ENCODE measurements at places on chromosomes 5 and 9. TPM values are rescaled to one million over a fixed set of nuclear protein-coding genes. Genes with fewer than 3 reads are reported as not detected.
A peak's percentile ranks its signal among the peaks of the same experiment; 100 is the strongest.

GRCh38 chr5:75071100-75071499 is 18.7 kb upstream of the GCNT4 start:
- H3K36me3 ChIP-seq: no peaks in the 10 kb centered on the region
- H3K4me3 ChIP-seq: no peak overlapping the region
- no peaks in the 10 kb centered on the region for H3K27me3 ChIP-seq

GRCh38 chr9:102072059-102072764 is 333.8 kb upstream of the GRIN3A start:
- no peaks in the 10 kb centered on the region for H3K36me3 ChIP-seq
- no peaks in the 10 kb centered on the region for H3K4me1 ChIP-seq
- no peak overlapping the region for H3K4me3 ChIP-seq

GRCh38 chr9:14203356-14204056 is 110.4 kb downstream of the NFIB start:
- no peaks in the 10 kb centered on the region for H3K36me3 ChIP-seq
- H3K27me3 ChIP-seq: no peaks in the 10 kb centered on the region
- H3K4me3 ChIP-seq: peak overlapping the region; percentile 40
- peaks cover 59% of the 10 kb centered on the region for H3K4me1 ChIP-seq

GRCh38 chr9:1025131-1025530 is 25.0 kb upstream of the DMRT2 start:
- DNase-seq: no peak
- H3K4me1 ChIP-seq: no peaks in the 10 kb centered on the region
- no peak overlapping the region for H3K4me3 ChIP-seq
- H3K27ac ChIP-seq: no peak overlapping the region

DNA sequence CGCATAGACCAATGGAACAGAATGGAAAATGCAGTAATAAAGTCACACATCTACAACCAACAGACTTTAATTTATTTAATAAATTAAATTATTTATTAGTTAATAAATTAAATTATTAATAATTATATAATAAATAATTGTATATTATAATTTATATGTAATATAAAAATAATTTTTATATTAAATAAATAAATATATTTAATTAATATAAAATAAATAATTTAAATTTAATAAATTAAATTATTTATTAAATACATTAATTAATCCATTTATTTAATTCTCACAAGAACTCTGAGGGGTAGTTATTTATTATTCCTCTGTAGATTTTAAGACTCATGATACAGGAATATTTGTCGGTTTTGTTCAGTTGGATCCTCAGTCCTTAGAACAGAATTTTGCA is 176.1 kb upstream of the ADAMTS19 start:
- no peak overlapping the region for H3K4me3 ChIP-seq
- DNase-seq: no peak
- no peaks in the 10 kb centered on the region for H3K27me3 ChIP-seq
- H3K36me3 ChIP-seq: no peaks in the 10 kb centered on the region
- H3K4me1 ChIP-seq: no peaks in the 10 kb centered on the region

DNA sequence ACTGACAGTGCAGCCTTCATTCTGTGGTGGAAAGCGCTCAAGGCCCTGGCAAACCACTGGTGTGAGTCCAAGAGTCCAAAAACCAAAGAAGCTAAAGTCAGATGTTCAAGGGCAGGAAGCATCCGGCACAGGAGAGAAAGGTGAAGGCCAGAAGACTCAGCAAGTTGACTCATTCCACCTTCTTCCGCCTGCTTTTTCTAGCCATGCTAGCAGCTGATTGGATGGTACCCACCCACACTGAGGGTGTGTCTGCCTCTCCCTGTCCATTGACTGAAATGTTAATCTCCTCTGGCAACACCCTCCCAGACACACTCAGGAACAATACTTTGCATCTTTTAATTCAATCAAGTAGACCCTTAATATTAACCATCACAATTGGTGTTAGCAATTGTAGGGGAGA is 296.1 kb downstream of the NDUFS4 start:
- DNase-seq: no peak
- H3K4me3 ChIP-seq: no peak overlapping the region
- H3K4me1 ChIP-seq: no peaks in the 10 kb centered on the region
- no peak overlapping the region for H3K27ac ChIP-seq
- H3K27me3 ChIP-seq: no peaks in the 10 kb centered on the region

The NOP16 gene
- polyA plus RNA-seq: 90.4 TPM

DNA sequence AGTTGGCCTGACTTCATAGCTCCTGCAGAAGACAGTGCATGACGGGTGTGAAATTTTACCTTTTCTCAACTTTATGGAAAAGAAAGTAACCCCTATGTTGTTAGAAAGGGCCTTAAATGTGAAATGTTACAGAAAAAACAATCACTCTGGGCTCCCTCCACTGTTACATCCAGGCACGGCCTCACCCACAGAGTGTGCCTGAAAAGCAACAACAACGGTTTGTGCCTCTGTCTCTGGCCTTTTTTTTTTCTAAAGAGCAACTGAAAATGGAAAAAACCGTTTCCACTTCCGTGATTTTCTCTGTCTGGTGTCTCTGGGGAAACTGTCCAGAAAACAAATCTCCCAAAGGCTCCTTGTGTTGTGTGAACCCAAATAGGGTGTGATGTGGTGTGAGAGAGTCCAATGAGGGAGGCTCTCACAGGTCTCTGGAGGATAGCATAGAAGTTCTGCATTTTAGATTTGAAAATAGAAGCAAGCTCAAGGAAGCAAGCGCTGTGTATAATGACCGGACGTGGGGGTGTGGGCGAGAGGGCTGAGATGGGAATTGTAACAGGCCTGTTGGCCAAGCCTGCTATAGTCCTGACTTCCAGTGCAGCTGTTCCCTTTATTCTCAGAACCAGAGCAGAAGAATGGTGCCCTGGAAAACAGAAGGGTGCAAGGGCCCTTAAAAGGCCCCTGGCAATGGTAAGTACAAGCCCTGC is 221.8 kb upstream of the TUT7 start:
- no peak overlapping the region for H3K4me3 ChIP-seq
- DNase-seq: peak; percentile 66
- no peak overlapping the region for H3K27ac ChIP-seq
- H3K36me3 ChIP-seq: no peaks in the 10 kb centered on the region
- H3K4me1 ChIP-seq: no peaks in the 10 kb centered on the region
- no peaks in the 10 kb centered on the region for H3K27me3 ChIP-seq

The ARID3C gene
- not detected for polyA plus RNA-seq

- H3K27me3 ChIP-seq: peaks cover 10% of the 10 kb centered on the region
- no peak overlapping the region for H3K27ac ChIP-seq
- no peaks in the 10 kb centered on the region for H3K4me1 ChIP-seq
- H3K4me3 ChIP-seq: no peak overlapping the region
- H3K36me3 ChIP-seq: no peaks in the 10 kb centered on the region
- DNase-seq: no peak
These were observed 94.4 kb downstream of the VAV2 start for GRCh38 chr9:133897675-133898074.

GRCh38 chr9:75365196-75365595 is 276.9 kb downstream of the OSTF1 start:
- no peaks in the 10 kb centered on the region for H3K36me3 ChIP-seq
- H3K27ac ChIP-seq: no peak overlapping the region
- no peaks in the 10 kb centered on the region for H3K27me3 ChIP-seq
- H3K4me3 ChIP-seq: no peak overlapping the region
- DNase-seq: no peak
- no peaks in the 10 kb centered on the region for H3K4me1 ChIP-seq

The FIBCD1 gene
- not detected for polyA plus RNA-seq

- H3K4me1 ChIP-seq: no peaks in the 10 kb centered on the region
- H3K4me3 ChIP-seq: no peak overlapping the region
- no peak for DNase-seq
- H3K27me3 ChIP-seq: no peaks in the 10 kb centered on the region
- H3K27ac ChIP-seq: no peak overlapping the region
These were observed 135.1 kb upstream of the PPP1R26 start for GRCh38 chr9:135344523-135344901.

DNA sequence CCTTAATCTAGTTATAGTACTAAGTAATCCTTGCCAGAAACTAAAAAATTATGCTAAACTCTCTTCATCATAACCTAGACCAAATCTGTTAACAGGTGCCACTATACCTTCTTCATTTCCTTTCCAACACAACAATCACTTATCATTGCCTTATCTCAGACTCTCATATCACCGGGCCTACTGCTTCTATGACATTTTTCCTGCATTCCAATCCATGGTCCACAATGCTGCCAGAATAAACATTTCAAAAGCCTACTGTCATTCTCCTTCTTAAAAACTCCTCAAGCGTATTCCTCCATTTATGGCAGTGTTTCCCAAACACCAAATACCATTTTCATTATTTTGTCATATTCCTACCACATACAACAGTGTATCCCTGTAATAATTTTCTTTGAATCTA is 6.5 kb downstream of the PPP6C start:
- no peaks in the 10 kb centered on the region for H3K27me3 ChIP-seq
- peaks cover 77% of the 10 kb centered on the region for H3K4me1 ChIP-seq
- no peak for DNase-seq
- H3K27ac ChIP-seq: peak overlapping the region; percentile 99
- H3K4me3 ChIP-seq: no peak overlapping the region

GRCh38 chr5:125528881-125529280 is 782.4 kb upstream of the ZNF608 start:
- H3K4me3 ChIP-seq: no peak overlapping the region
- H3K36me3 ChIP-seq: no peaks in the 10 kb centered on the region
- no peaks in the 10 kb centered on the region for H3K27me3 ChIP-seq
- no peak overlapping the region for H3K27ac ChIP-seq

The DRD1 gene
- not detected for polyA plus RNA-seq

Data from psoas muscle (tissue), 8 donors.